Skin of body (tissue), 3 donors: ENCODE measurements at places on chromosomes 5 and 9. TPM values are rescaled to one million over a fixed set of nuclear protein-coding genes. Genes with fewer than 3 reads are reported as not detected.

DNA sequence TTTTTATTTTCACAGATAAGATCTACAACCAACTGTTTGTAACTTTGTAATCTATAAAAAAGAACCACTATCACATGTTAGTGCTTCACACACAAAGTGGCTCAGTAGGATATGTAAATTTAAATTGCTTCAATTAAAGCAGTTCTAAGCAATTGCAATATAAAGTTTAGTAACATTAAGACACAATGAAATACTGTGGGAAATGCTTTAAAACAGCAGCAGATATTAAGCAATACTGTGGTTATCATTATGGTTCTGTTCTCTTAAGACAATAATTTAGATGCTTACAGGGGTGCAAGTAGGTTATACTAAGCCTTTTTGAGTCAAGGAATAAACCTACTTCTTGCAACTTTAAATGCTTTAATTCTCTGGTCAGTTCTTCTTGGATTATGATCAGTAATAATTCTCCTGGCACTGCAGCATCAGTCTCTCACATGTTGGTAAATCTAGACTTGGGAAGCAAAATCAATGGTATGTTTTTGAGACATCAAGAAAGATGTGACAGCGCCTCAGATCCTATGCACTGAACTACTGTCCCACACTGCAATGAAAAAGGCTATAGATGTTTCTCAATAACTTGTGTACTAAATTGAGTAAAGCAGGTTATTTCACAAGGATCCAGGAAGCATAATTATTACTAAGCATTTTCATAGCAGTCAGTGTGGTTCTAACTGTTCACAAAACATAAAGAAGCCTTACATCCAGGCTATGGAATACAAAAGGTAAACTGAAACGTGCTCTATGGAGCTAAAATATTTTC, 338.7 kb upstream of the PDE4D start:
- no peak for DNase-seq

DNA sequence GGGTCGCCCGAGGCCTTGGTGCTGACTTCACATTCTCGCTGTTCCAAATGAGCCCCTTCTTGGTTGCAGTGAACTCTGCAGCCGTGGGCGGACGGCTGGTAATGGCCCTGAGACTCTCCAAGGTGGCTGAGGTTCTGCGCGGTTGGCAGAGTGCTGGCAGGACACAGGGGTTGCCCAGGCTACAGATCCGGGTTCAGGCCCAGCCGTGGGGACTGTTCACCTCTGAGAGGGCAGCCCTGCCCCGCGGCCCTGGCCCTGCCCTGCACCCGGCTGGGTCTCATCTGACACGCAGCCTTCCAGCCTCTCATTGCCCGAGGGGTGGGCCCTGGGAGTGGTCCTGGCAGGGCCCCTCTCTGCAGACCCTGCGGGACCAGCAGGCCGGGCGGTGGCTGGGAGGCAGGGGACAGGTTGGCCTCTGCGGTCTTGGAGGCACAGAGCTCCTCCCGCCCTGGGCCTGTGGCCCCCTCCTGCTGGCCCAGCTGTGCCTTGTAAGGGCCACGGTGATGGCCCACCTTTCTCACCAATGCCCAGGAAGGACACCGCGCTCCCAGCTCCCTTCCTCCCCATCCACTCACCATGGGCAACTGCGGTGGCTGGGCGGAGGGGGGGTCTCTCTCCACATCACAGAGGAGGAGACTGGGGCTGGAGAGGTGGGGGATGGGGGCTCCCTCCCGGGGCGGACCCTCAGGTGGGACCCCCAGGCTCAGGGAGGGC, 51.6 kb downstream of the AHRR start:
- no peak for DNase-seq

GRCh38 chr9:21070171-21070571, 7.6 kb downstream of the IFNB1 start:
- DNase-seq = peak; percentile 85

- DNase-seq = no peak
Observed at GRCh38 chr5:16681876-16682275, 65.1 kb upstream of the RETREG1 start.

- DNase-seq = no peak
Observed at GRCh38 chr9:28001096-28001495, 427.8 kb upstream of the C9orf72 start.

DNA sequence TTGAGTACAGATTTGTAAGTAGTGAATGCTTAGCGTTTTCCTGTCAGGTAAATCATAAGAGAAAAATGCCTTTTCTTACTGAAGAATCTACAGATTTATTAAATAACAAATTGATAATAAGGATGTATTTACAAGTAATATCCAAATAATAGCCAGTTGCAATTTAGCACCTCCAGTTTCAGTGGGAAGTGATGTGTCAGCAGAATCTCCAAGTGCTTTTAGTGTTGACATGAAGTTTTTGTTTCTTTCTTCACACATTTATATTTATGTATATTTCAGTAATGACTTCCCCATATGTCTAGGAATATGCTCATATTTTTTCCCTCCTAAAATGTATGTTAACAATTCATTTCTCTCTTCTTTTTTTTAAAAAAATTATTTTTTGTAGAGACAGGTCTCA, 229.9 kb upstream of the GRIN3A start:
- DNase-seq = no peak

GRCh38 chr5:17794815-17795214, 160.6 kb downstream of the TAF11L14 start:
- no peak for DNase-seq

GRCh38 chr9:103649086-103649485, 445.0 kb upstream of the SMC2 start:
- no peak for DNase-seq

DNA sequence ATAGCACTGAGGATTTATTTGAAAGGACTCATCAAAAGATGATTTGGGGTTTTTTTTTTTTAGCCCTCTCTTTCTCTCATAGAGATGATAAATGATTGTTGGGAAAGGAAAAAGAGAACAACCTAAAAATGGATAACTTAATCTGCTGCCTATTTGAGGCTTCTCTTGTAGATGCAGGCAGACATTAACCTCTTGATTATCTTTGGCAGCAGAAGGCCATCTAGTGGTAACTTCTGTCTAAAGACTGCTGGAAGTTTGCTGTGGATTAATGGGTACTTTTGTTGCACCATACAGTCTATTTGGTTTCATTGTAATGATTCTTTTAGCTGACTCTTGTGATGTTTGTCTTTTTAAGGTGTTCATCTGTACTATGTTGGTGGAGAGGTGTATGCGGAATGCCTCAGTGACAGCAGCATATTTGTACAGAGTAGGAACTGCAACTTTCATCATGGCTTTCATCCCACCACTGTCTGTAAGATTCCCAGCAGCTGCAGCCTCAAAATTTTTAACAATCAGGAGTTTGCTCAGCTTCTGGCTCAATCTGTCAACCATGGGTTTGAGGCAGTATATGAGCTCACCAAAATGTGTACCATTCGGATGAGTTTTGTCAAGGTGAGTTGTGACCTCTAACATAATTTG, 18.8 kb downstream of the SMIM32 start:
- DNase-seq = peak; percentile 61

DNA sequence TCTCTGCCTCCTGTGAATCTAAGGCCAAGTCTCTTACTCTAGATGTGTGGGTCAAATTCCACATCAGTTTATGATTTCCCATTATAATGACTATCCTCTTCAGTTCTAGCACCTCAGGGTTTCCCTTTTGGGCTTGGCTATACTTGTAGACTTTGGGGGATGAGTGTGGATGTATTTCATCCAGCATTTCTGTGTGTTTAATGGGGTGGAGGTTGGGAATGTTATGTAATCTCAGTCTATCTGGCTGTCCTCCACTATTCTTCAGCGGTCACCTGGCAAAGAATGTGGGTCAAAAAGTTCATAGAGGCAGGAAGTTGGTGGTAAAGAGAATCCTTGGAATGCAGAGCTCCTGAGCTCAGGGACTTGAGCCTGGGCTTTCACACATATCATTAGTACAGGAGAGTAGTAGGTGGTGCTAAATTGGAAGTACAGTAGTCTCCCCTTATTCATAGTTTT, 64.9 kb downstream of the CFAP95 start:
- DNase-seq = no peak

ABO gene
- total RNA-seq = 0.39 TPM

NMUR2 gene
- 0.10 TPM for total RNA-seq

SH3TC2 gene
- total RNA-seq = 4.4 TPM

PCDHB10 gene
- total RNA-seq = 1.8 TPM

CD180 gene
- 1.2 TPM for total RNA-seq
